ENCODE measurements at places on chromosomes 11 and 22.

GRCh38 chr11:70544774-70545609 is 146.7 kb downstream of the CTTN start:
- no peak for DNase-seq

GRCh38 chr11:35742707-35743454 is 80.3 kb downstream of the TRIM44 start:
- no peak for DNase-seq

- DNase-seq: no peak
Measured at GRCh38 chr11:44930588-44931302, 19.9 kb downstream of the TP53I11 start.

DNA sequence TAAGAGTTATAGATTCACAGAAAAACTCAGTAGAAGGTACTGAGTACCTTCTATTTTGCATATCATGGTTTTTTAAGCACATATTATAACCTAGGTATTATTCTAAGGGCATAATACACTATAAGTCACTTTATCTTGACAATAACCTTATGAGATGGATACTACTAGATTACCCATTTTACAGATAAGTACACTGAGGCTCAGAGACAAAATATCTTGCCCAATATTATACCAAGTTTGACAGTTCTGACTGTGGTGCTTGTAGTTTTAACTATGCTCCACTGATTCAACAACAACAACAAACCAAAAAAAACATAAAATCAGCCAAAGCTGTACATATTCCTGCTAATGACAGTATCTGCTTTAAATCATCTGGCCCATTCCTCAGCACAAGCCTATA is 10.5 kb downstream of the OR51M1 start:
- no peak for DNase-seq

DNA sequence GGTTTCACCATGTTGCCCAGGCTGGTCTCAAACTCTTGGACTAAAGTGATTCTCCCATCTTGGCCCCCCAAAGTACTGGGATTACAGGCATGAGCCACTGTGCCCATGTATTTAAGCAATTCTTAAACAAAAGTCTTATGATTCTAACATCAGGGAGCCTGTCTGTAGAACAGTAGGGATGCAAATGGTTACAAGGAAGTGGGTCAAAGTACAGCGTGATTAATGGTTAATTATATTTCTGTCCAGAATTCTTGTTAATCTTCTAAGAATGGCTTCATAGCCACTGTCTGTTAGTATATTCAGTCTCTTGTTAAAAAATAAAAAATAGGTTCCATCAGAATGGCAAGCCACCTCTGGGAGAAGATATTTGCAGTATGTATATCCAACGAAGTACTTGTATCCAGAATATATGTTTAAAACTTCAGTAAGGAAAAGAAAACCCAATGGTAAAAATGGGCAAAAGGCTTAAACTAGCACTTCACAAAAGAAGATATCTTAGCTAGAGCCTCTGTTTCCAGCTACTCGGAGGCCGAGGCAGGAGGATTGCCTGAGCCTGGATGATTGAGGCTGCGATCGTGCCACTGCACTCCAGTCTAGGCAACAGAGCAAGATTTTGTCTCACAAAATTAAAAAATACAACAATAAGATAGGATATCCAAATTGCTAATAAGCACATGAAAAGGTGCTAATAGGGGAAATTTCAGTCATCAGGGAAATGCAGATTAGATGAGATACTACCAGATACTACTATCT is 22.9 kb downstream of the ATG13 start:
- no peak for DNase-seq

- no peak for DNase-seq
Measured at GRCh38 chr22:44955102-44955501, 54.7 kb downstream of the PHF21B start.

GRCh38 chr11:36347384-36347906 is 51.4 kb downstream of the PRR5L start:
- no peak for DNase-seq

GRCh38 chr22:50012211-50013181 is at the start of gene IL17REL:
Gene IL17REL, minus strand, starts transcription at chr22:50012765. Its CDS starts 119 bp downstream, at chr22:50012646.
- DNase-seq: peak; percentile 9

DNA sequence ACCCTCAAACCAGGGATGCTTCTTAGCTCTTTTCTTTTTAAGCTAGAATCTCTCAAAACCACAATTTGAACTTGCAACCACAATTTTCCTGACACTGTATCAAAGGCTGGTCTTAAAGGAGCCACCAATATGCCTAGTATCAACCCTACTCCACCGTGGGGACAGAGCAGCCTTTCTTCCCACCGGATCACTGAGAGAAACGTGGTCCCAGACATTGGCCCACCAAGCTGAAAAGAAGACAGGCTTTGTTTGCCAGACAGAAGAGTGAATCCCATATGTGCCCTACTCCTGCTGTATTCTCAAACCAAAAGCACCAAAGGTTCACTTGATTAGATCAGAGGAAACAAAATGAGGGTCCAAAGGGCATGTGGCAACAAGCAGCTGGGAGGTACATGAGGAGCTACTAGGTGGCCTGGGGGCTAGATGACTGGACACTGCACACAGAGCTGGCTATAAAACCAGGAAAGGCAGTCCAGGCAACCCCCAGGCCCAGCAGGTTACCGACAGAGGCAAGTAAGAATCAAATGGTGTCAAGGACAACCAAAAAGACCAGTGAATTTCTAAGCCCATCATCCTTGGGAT is 3.6 kb upstream of the VWCE start:
- no peak for DNase-seq

DNA sequence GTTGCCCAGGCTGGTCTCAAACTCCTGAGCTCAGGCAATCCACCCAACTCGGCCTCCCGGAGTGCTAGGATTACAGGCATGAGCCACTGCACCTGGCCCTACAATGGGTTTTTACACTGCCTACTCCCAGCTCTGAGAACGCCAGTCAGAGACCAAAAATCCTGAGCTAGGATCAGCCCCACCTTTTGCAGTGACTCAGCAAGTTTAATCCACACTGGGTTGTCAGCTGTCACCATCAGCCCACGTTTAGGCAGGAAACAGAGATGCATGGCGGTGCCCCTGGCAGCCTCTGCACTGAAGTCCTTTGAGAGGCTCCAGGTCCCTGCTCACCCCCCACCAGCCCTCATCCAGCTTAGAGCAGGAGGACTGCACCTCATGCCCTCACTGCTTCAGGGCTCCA is 117.6 kb downstream of the ARHGAP8 start:
- DNase-seq: peak; percentile 12

DNA sequence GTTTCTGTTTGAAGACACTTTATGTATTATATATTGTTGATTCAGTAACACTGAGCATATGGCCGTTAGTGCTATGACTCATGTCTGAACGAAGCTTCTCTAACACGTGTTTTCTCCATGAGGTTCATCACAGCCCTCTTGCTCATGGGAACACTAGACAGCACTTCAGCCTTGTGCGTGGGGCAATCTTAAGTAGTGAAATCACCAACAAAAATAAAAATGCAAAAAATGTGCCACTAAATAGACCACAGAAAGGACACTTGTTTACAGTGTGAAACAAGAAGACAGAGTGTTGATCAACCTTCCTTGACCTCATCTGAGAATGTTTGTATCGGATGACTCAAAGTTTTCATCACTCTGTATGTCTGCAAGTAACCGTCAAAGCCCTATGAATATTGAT is 94.5 kb downstream of the FDX1 start:
- DNase-seq: peak; percentile 92

DNA sequence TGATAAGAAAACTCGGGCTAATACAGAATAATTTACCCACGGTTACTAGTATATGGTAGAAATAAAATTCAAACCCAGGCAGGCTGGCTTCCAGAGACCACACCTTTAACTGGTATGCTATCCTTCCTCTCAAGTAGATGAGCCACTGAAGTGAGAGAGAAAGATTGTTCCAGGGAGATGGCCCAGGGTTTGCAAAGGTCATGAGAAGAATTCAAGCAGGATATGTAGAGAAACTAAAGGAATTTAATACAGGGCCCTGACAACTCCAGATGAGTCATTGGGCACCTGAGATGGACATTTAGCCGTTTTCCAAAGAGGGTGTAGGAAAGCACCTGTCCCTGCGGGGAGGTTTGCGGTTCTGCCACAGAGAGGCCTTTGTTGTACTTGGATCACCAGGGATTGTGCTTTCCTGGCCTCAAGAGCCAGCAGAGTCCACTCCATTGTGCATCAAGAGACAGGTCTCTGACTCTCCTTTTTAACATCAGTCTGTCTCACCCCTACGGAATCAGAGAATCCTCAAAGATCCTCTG is 152.7 kb upstream of the BLID start:
- DNase-seq: no peak

GRCh38 chr11:76578654-76579055 is 91.9 kb downstream of the LRRC32 start:
- DNase-seq: peak; percentile 83

DNA sequence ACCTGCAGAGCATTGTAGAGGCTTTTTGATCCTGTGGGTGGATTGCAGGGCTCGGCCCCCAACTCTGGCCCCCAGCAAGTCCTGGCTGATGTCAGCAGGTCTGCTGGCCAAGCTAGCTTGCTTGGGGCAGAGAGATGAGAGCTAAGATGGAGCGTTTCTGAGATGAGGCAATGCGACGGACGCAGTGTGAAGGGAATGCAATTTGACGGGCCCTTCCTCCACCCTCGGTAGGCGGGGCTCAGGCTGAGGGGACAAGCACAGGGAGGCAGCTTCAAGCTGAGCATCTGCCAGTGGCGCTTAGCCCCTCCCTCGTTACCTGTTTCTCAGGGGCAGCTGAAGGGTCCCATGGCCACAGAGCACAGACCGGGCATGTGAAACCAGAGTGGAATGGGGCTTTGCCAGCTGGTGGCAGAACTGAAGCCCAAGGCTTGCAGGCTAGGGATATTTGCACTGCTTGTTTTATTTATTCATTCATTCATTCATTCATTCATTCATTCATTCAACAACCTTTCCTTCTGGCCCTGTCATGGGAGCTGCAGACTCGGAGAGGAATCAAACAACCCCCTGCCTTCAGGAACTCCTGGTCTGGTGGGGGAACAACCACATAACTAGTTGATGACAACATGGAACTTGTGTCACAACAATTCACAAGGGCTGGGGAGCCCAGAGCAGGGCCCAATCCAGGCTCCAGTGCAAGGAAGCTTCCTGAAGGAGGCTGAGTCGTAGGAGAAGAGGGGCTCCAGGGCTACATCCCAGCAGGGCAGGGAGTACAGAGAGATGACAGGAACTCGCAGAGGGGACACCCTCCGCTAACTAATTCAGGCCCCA is 66.8 kb downstream of the THAP12 start:
- DNase-seq: peak; percentile 30

- no peak for DNase-seq
Measured at GRCh38 chr11:28799316-28799715, 691.1 kb downstream of the METTL15 start.

DNA sequence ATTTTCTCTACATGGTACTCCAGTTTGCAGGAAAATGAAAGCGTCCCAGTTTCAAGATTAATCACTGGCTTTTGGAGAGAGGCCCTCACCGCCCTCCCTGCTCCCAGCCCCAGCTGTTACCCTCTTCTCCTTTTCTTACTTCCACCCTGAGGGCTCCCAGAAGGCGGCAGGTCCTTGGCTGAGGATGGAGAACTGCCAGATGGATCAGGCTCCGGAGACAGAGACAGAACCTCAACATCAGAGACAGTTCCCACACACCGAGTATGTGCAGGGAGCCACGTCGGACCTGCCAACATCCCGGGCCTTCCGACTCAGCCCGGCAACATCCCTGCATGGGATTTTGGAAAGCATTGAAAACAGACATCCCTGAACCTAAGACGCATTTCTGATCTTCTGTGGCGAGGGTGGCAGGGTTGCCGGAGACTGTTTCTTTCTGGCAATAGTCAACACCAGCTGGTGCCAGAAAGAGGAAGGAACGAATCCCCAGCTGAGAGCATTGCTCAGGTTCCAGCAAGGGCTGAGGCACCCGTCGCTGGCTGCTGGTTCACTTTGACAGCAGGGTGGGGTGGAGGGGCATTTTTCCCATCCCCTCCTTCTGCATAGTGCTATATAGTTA is 467.1 kb downstream of the MIAT start:
- DNase-seq: no peak

- DNase-seq: peak; percentile 25
Measured at GRCh38 chr11:96197103-96197502, 145.9 kb downstream of the MAML2 start.

- DNase-seq: no peak
Measured at GRCh38 chr11:69286374-69287371, 7.3 kb upstream of the MYEOV start.

- DNase-seq: no peak
Measured at GRCh38 chr11:78789375-78789774, 214.7 kb upstream of the NARS2 start.

DNA sequence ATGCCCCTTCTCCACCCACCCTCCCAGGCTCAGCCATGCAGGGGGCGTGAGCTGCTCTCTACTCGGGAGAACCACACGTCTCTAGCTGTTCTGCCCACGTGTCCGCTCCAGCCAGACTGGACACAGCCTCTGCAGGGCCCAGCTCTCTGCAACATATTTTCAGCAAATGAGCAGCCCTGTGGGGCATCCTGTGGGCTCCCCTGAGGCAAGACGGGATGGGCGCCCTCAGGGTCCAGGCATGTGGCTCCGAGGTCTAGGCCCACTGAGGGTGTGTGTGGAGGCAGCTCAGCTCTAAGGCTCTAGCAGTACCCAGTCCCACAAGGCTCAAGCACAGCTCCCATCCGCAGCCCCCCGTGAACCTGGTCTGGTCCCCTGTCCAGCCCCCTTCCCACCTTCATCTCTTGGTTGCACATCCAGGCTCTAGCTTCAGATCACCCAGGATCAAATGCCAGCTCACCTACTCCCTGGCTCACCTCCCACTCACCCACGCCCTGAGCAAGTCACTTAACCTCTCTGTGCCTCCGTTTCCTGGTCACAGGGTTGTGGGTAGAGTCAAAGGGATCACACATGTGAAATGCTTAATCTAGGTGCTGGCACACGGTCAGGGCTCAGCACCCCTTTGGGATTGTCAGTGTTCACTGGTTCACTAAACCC is 57.8 kb upstream of the TCF20 start:
- DNase-seq: no peak

GRCh38 chr11:128692753-128693415 is 988 bp upstream of the FLI1 start:
- DNase-seq: peak; percentile 61

- no peak for DNase-seq
Measured at GRCh38 chr11:114799476-114799875, 121.1 kb downstream of the NXPE2 start.

GRCh38 chr11:111631024-111631665 is 28.9 kb downstream of the SIK2 start:
- DNase-seq: no peak

- DNase-seq: peak; percentile 96
Measured at GRCh38 chr22:50305923-50306566, 1.4 kb downstream of the PLXNB2 start.

GRCh38 chr11:75403983-75404658 is 4.8 kb downstream of the RPS3 start:
- no peak for DNase-seq

DNA sequence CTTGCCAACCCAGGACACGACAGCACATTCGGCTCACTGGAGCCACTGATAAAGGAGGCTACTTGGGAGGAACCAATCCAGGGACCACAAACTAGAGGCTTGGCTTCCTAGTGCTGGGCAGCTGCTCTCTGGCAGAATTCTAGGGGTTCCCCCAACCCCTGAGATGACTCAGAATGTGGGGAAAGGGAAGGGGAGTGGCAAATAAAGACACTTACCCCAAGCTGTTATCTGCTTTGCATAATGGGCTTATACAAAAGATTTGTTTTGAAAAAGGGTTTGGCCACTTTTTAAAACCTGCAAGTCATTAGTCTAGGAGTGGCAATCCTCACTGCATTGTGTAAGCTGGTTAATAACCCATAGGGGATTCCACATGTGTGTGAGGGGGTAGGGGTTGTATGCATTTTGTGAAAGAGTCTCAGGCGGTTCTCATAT is 64.1 kb upstream of the LMO1 start:
- DNase-seq: no peak
